ENCODE measurements at places on chromosomes 12 and 14. TPM values are rescaled to one million over a fixed set of nuclear protein-coding genes. Genes with fewer than 3 reads are reported as not detected.

- peaks cover 52% of the 10 kb centered on the region for H3K4me1 ChIP-seq
- DNase-seq = peak; percentile 62
- peaks cover 15% of the 10 kb centered on the region for H3K36me3 ChIP-seq
- peak overlapping the region; percentile 63 for H3K27ac ChIP-seq
- no peak overlapping the region for H3K4me3 ChIP-seq
- H3K27me3 ChIP-seq = no peaks in the 10 kb centered on the region
These were observed 132.8 kb upstream of the HIF1A start for GRCh38 chr14:61562321-61563161.

DNA sequence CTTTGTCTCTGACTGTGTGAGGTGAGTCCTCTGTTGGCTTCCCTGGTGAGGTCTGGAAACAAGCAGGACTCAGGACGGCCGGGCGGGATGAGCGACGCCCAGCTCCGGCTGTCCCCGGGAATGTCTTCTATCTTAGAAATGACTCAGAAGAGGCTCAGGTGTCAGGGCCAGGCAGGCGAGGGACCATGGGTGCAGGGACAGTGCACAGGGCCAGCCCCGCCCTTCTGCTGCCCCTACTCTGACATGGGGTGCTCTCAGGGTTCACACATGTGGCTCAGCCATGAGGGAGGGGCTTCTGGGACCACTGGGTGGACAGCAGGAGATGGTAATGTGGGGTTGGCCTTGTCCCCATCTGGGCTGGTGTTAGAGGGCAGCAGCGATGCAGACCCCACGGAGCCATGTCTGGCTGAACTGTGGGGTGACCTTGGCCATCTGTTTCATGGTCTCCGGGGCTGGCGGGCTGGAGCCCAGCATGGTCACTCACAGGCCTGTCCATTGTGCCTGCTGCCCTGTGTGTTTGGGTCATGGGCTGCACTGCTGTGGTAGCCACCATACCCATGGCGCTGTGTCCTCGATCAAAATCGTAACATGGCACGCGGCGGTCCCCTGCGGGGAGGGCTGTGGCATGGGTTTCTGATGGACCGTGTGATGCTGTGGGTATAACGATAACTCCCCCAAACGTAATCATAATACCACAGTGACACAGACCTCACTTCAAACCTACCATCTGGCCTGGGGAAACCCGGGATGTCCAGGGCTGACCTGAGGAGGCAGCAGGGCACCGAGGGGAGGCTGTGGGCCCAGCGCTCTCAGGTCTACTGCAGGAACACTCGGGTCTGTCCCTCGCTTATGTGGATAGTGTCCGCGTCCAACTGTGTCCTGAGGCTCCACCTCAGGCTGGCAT, 368.8 kb downstream of the TMEM121 start:
- DNase-seq = no peak
- H3K4me3 ChIP-seq = no peak overlapping the region
- no peaks in the 10 kb centered on the region for H3K36me3 ChIP-seq
- peak overlapping the region; percentile 6 for H3K27ac ChIP-seq

GRCh38 chr12:77062846-77063461, 2.4 kb downstream of the E2F7 start:
- no peak overlapping the region for H3K4me3 ChIP-seq
- DNase-seq = no peak
- peaks cover 50% of the 10 kb centered on the region for H3K4me1 ChIP-seq
- H3K36me3 ChIP-seq = peaks cover 56% of the 10 kb centered on the region
- no peaks in the 10 kb centered on the region for H3K27me3 ChIP-seq

DNA sequence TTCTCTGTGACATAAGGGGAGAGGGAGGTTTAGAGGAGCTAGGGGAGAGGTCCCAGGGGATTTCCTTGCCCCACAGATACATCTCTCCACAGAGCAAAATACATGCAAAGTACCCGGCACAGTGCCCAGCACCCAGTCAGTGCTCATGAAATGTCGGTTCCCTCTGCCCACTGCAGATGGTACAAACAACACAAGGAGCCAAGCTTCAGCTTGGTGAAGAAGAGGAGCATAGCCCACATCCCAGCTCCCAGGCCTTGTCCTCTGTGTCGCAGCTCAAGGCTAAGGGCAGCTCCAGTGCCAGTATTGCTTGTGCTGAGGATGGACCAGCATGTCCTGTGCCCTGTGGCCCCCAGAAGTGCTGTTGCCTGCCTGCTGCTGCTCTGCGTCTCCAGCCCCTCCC, 35.0 kb upstream of the FKBP4 start:
- no peaks in the 10 kb centered on the region for H3K4me1 ChIP-seq
- H3K4me3 ChIP-seq = no peak overlapping the region
- H3K36me3 ChIP-seq = no peaks in the 10 kb centered on the region
- peaks cover 14% of the 10 kb centered on the region for H3K27me3 ChIP-seq

- H3K4me1 ChIP-seq = peaks cover 3% of the 10 kb centered on the region
- no peaks in the 10 kb centered on the region for H3K36me3 ChIP-seq
- peaks cover 7% of the 10 kb centered on the region for H3K27me3 ChIP-seq
- no peak overlapping the region for H3K27ac ChIP-seq
- H3K4me3 ChIP-seq = no peak overlapping the region
These were observed 43.9 kb downstream of the EFCAB11 start for GRCh38 chr14:89910691-89911009.

GRCh38 chr14:54606631-54607133, 39.8 kb downstream of the SAMD4A start:
- no peaks in the 10 kb centered on the region for H3K36me3 ChIP-seq
- peaks cover 9% of the 10 kb centered on the region for H3K27me3 ChIP-seq
- DNase-seq = no peak
- no peaks in the 10 kb centered on the region for H3K4me1 ChIP-seq
- no peak overlapping the region for H3K27ac ChIP-seq
- H3K4me3 ChIP-seq = no peak overlapping the region

GRCh38 chr12:111089616-111090015, 169.2 kb upstream of the MYL2 start:
- H3K4me1 ChIP-seq = peaks cover 6% of the 10 kb centered on the region
- H3K27me3 ChIP-seq = peaks cover 5% of the 10 kb centered on the region
- no peak overlapping the region for H3K4me3 ChIP-seq
- no peak overlapping the region for H3K27ac ChIP-seq

- H3K36me3 ChIP-seq = no peaks in the 10 kb centered on the region
- H3K4me3 ChIP-seq = no peak overlapping the region
- H3K27me3 ChIP-seq = no peaks in the 10 kb centered on the region
- H3K4me1 ChIP-seq = peaks cover 16% of the 10 kb centered on the region
- DNase-seq = no peak
These were observed 236.1 kb upstream of the PLEKHG7 start for GRCh38 chr12:92466391-92467305.

GRCh38 chr14:88835661-88836060, 11.2 kb downstream of the TTC8 start:
- no peak overlapping the region for H3K27ac ChIP-seq
- H3K4me3 ChIP-seq = no peak overlapping the region
- H3K36me3 ChIP-seq = no peaks in the 10 kb centered on the region
- DNase-seq = no peak
- H3K27me3 ChIP-seq = peaks cover 4% of the 10 kb centered on the region

ACSS3 gene
- total RNA-seq = not detected

MYF6 gene
- not detected for total RNA-seq

MGST1 gene
- total RNA-seq = 0.38 TPM

ADAM20 gene
- 0.28 TPM for total RNA-seq

ART4 gene
- not detected for total RNA-seq
